ENCODE measurements at places on chromosomes 3 and 15.
A peak's percentile ranks its signal among the peaks of the same experiment; 100 is the strongest.

GRCh38 chr3:85800676-85801075 is 841.9 kb downstream of the CADM2 start:
- no peak for DNase-seq

DNA sequence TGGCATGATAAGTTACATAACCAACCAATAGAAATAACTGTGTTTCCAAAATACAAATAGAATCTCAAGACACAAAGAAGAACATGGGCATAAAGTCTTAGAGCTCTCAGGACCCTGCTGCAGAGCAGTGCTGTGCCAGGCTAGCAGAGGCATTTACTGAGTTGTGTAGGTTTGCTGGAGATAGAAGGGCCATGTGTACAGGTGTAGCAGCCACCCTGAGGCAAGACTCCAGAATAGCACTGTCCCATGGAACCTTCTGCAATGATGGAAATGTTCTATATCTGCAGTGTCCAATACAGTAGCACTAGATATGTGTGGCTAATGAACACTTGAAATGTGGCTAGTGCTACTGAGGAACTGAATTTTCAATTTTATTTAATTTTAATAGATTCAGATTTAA is 267.0 kb upstream of the UMPS start:
- no peak for DNase-seq

DNA sequence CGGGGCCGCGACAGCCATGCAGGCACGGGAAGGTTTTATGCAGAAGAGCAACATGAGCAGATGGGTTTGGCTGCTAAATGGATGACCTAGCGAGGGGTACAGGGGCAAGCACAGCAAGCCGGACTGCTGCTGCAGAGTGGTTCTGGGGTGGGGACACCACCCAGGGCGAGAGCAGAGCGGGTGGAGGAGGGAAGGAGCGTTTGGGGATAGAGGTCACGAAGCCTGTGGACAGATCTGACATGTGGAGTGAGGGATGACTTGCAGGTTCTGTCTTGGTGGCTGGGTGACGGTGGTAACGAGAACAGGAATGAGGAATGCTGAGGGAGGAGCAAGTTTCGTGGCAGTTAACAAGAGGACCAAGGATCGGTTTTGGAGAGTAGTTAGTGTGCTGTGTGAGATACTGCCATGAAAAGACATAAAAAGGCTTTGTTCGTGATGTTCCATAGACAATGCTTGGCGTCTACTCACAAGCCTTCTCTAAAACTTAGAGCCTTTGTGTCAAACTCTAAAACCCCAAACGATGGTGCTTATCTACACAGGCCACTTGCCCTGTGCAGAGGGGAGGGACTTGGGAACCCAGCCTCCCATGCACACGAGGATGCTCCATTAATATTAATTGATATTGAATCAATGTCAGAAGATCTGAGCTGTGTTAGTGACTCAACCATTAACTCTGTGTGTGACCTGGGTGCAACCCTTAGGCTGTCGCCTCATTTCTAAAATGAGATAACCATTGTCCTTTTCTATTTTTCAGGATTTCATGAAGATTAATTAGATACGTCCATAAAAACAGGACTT is 132.7 kb upstream of the SLC2A2 start:
- no peak for DNase-seq

- no peak for DNase-seq
Observed at GRCh38 chr3:110015231-110015963, 678.1 kb upstream of the DPPA4 start.

GRCh38 chr3:30620402-30621360 is 14.3 kb downstream of the TGFBR2 start:
- no peak for DNase-seq

GRCh38 chr3:89212619-89213018 is 105.2 kb downstream of the EPHA3 start:
- no peak for DNase-seq

GRCh38 chr3:4986782-4987537 is 7.7 kb downstream of the BHLHE40 start:
- DNase-seq: peak; percentile 96

DNA sequence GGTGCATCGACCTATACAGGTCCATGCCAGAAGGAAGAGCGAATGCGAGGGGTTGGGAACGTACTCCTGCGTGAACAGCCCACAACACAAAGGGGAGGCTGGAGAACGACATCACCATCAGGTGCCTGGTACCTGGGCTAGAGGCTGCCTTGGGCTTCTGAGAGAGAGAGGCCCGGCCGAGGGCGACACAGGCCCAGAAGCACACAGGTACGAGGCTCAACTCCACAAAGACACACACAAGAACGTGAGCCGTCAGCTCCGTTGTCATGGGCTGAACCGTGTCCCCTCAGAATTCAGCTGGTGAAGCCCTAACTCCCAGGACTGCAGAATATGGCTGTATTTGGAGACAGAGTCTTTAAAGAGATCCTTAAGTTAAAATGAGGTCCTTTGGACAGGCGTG is 134.3 kb downstream of the ATP10A start:
- DNase-seq: no peak

GRCh38 chr15:65307978-65308377 is 3.5 kb downstream of the RNU5B-1 start:
- no peak for DNase-seq

- no peak for DNase-seq
Observed at GRCh38 chr15:63234451-63234870, 42.9 kb upstream of the APH1B start.

GRCh38 chr15:69096196-69096595 is 64.2 kb upstream of the GLCE start:
- no peak for DNase-seq

DNA sequence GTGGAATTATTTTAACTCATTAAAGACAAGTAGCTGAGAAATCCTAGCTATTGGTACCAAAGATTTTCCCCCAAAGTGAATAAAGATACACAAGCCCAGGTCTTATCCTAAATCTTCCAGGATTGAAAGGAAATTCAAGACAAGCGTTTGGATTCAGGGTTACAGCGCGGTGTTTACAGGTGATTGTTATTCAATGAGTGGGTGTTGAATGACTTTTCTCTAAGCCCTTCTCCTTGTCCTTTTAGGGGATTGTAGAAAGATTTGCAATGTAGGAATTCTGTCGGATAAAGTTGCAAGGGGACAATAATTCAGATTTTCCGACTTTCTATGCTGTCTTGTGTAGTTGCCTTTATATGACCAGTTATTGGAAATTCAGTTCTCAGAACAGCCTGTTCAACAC is 57.2 kb downstream of the USP13 start:
- no peak for DNase-seq

DNA sequence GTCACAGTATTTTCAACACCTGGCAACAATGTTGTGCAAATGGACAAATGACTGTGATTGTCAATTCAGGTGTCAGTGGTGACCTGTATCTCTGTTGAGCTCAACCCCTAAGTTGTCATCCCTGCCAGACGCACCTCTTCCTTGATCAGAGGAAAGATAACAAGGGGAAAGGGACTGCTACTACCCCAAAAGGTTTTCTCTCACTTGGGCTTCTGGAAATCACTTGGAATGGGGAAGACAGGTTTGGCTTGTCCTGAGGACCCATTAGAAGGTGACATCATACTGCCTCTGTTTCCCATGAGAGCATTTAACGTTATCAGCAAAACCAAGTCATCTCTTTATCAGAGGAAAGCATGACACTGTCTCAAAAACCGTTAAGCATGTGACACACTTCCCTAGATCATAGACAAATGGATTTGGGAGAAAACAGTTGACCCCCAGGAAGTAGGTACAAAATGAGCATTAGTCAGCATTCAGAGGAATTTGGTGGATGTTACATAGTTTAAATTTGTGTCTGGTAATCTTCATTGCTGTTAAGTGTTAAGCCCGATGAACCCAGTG is 769.5 kb downstream of the GRM7 start:
- DNase-seq: no peak

GRCh38 chr3:107208100-107208499 is 169.1 kb upstream of the CCDC54 start:
- peak; percentile 89 for DNase-seq

GRCh38 chr3:152334761-152335160 is 66.0 kb downstream of the MBNL1 start:
- DNase-seq: no peak

- DNase-seq: no peak
Observed at GRCh38 chr3:172213904-172214303, 174.5 kb downstream of the FNDC3B start.

GRCh38 chr3:189902230-189903186 is 218.2 kb downstream of the P3H2 start:
- DNase-seq: no peak

DNA sequence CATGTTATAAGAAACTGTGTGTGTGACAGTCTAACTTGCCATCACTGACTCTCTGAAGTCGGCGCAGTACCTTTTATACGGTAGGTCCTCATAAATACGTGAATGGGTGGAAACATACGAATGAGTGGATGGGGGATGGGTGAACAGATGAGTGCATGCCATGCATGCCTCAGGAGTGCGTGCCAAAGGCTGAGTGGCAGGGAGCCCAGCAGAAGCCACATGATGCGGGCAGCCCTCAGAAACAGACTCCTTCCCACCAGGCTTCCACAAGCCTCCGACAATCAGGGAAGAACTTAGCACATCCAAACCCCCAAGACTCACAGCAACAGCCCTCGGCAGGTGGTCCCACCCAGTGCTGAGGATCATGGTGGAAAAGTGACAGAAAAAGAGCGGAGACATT is 16.7 kb downstream of the HCN4 start:
- no peak for DNase-seq

DNA sequence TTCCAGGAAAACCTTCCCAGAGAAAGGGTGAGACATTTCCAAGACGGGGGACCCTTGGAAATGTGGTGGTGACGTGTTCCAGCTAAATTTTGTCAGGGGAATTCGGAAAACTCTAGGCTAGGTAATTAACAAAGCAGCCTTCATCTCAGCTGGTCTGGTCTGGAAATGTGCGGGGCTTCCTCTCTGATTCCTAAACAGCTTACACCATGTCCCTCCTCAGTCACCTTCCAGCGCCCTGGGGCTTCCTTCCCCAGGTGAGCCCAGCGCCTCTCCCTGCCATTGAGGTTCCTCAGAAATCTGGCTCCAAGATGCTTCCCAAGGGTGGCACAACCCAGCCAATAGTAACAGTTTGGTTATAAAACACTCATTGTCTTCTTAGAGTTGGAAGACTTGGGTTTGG is 571 bp downstream of the ACAD9 start:
- DNase-seq: no peak

DNA sequence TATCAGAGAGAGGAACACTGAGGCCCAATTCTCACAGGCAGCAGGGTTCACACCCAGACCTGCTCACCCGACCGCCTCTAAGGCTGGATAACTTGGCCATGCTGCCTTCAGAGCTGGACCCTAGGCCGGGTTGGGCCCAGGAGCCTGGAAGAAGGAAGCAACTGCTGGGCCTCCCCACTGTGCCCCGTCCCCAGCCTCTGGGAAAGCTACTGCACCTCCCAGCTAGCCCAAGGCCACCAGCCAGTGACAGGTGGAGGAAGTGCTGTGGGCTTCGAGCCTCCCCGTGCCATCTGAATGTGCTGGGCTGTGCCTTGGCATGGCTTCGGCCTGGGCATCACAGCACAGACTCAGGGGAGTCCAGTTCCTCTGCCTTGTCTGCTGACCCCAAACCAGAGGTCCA is 62.5 kb upstream of the RPL32 start:
- DNase-seq: no peak

DNA sequence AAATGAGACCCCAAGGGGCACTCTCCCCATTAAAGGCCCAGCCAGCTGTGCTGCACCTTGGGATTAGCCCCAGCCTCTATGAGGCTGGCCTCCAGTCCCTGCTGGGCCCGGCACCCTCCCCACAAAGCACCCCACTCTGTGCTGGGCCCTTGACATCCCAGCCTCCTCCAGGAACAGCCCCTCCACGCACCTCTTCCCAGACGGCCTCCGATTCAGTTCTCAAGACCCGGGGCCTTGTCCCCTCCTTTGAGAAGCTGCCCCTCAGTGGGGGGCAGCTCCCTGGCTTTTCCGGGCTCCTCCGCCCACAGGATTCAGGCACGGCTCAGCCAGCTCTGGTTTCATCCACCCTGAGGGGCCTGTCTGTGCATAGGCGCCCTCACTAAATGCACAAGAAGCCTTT is 144.1 kb downstream of the LRRK1 start:
- DNase-seq: no peak

DNA sequence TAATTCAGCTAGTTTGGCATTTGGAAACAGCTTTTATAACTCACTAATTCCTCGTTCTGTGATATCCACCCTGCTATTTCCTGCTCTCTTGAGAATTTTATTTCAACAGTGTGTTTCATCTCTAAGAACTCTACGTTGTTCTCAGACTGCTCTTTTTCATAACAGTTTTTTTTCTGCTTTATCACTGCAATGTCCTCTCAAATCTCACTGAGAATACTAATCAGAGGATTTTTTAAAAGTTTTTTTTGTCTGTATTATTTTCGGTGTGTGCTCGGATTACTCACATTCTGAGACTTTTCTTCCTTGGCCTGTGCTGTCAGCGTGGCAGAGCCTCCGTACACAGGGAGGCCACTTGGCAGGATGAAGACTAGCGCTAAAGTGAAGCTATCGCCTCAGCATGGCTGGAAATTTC is 59.4 kb upstream of the NEO1 start:
- peak; percentile 40 for DNase-seq

- DNase-seq: no peak
Observed at GRCh38 chr3:44478055-44478468, 592 bp upstream of the ZNF445 start.

- DNase-seq: no peak
Observed at GRCh38 chr3:142523921-142524566, 54.5 kb downstream of the ATR start.

- DNase-seq: no peak
Observed at GRCh38 chr15:90200534-90201129, 498 bp upstream of the SEMA4B start.

DNA sequence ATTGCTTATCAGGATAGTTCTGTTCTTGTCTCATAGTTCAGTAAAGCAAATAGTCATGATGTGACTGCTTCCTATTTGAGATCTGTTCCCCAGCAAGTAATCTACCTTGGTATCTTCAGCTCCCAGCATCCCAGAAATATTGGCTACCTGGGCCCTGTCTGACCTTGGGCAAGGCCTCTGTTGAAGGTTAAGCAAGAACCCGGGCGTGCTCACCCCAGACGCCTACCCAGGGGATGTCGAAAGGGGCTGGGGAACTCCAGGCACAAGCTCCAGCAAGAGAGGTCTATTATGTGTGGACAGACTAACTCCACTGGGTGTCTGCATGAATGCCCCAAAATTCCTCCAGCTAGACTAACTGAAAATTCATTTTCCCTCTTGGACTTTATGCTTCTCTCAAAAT is 37.3 kb upstream of the IGF1R start:
- DNase-seq: no peak

DNA sequence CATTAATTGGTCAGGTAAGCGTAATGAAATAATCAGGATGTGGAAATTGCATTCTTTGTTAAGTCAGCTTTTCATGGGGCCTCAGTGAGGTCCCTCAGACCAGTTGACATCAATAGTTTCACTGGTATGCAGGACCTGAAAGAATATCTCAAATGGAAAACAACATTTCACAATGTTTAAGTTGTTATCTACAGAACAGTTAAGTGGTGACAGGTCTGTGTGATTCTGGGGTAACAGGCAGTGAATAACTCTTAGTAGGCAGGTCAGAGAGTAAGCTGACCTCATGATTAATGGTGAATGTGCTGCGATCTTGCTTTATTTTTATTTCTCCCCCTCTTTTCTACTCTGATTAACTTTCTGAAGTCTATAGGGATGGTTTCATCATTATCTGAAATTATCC is 28.9 kb upstream of the ACP3 start:
- DNase-seq: no peak

GRCh38 chr3:118850687-118851086 is 184.0 kb downstream of the IGSF11 start:
- DNase-seq: no peak

GRCh38 chr3:60758831-60759230 is 492.4 kb downstream of the FHIT start:
- no peak for DNase-seq

Measured in renal pelvis (tissue), 12 donors.